Astrocyte of the hippocampus (primary cell): ENCODE measurements at places on chromosomes 12 and 14.
A peak's percentile ranks its signal among the peaks of the same experiment; 100 is the strongest.

DNA sequence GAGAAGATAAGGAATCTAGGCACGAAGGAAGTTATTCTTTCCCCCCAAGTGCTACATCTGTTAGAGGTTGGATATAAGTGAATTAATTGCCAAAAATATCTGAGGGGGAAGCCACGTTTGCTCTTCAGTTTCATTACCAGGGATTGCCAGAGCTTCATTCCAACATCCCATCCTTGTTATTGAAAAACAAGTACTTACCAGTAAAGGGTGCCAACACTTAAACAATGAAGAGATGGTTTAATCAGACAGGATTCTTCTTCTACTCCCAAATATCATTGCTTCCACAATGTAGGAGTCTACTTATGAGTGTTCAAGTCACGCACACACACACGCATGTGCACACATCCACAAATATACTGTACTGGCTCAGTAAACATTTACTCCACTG, 312.4 kb downstream of the RPAP3 start:
- DNase-seq = no peak

GRCh38 chr12:131176926-131177325, 223.2 kb downstream of the ADGRD1 start:
- no peak for DNase-seq

DNA sequence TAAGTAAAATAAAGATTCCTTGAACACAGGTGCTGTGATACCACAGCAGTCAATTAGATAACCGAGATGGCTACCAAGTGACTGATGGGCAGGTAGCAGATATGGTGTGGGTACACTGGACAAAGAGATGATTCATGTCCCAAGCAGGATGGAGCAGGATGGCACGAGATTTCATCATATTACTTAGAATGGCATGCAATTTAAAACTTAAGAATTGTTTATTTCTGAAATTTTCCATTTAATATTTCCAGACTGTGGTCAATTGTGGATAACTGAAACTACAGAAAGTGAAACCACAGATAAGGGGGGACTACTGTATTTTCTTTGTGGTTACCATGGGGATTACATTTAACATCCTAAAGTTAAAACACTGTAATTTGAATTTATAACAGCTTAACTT, 7.5 kb upstream of the ZFP36L1 start:
- no peak for DNase-seq

DNA sequence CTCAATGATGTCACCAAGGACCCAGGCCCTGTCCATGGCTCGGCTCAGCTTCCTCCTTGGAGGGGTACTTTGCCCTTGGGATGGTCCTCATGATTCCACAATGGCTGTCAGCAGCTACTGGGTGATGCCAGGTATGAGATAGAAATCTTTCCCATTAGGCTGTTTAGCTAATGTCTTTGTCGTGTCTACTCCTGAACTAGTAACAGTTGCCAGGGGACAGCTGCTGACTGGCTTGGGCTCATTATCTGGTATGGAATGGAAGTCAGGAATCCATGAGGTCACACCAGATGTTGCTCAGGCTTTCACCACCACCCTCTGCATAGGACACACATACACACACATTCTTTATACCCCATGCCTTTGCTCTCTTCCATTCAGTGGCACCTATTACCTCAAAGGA, 9.2 kb downstream of the PRPH start:
- DNase-seq = no peak

DNA sequence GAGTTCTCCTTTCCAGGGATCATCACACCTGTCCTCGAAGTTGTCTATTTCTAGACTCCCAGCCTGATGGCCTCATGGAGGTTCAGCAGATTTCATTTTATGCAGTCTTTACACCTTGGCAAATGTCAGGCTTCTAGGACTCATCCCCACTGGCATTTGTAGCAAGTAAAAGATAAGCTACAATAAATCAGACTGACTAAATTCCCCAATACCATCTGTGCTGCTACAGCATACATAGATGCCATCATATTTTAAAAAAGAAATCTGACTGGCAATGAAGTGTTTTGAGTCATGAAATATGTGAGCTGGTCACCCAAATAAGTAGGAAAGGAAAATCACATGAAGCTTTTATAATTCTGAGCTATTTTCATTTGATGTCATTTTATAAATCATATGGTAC, 55.3 kb downstream of the KCNC2 start:
- no peak for DNase-seq

- DNase-seq = no peak
Observed at GRCh38 chr12:107891967-107892366, 117.5 kb downstream of the ASCL4 start.

DNA sequence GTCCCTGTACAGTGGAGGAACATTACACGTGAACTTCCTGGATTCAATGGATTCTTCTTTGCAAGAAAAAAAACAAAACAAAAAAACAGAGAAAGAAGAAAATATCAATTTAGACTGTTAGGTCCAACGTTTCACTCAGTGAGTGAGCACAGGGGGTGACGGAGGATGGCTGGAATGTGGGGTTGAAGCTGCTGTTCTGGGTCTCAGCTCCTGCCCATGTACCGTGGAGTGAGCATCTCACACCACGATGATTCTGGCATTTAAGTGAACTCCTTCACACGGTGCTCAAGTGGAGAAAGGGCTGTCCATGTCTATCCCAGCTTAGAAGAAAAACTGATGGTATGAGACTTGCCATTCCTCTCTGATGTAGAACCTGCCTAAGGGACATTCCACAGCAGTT, 23.2 kb downstream of the CCND2 start:
- DNase-seq = no peak

- no peak for DNase-seq
Observed at GRCh38 chr12:18146363-18146762, 56.4 kb upstream of the RERGL start.

DNA sequence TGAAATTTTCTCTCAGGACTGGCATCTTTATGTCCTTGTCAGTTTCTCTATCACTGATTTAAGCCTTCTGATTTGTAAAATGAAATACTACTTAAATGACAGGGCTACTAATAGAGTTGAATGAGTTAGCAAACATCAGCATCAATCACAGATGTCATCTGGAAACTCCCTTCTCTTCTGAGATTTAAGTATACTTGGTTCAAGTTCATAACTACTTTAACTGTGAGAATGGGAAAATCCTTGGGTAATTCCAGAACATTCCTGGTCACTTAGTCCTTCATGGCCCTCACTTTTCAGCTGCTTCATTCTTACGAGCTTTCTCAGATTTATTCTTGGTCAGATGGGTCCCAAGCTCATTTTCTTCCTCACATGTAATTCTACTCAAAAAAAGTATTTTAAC, 1655.3 kb upstream of the FLRT2 start:
- peak; percentile 35 for DNase-seq

- no peak for DNase-seq
Observed at GRCh38 chr14:37726708-37727107, 131.3 kb downstream of the TTC6 start.

GRCh38 chr12:116236148-116236731, 41.3 kb downstream of the MED13L start:
- DNase-seq = peak; percentile 71
